ENCODE measurements at places on chromosomes 6 and 20.

- no peak for DNase-seq
These were observed 132.1 kb upstream of the FOXQ1 start for GRCh38 chr6:1179571-1180459.

DNA sequence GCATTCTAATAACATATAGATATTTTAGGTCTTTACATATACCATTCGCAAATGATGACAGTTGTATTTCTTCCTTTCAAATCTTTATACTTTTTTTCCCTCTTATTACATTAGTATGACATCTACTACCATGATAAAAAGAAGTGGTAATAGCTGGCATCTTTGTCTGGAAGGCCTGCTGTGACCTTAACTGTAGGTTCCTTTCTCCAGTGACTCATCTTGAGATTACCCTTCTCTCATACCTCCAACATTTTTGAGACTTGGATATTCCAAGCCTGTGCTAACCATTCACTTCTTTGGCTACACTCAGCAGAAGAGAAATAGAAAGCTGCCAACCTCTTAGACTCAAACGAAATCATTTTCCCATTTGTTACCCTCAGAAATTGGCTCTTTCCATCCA lies 30.3 kb downstream of the ZKSCAN8 start:
- DNase-seq: no peak

GRCh38 chr6:70547313-70547712 lies 19.4 kb upstream of the SDHAF4 start:
- no peak for DNase-seq

- DNase-seq: no peak
These were observed 560.0 kb upstream of the CDH4 start for GRCh38 chr20:60691966-60692615.

GRCh38 chr20:16293590-16293989 lies 279.7 kb downstream of the KIF16B start:
- DNase-seq: no peak

GRCh38 chr6:80696268-80696667 lies 589.8 kb downstream of the BCKDHB start:
- DNase-seq: no peak

- no peak for DNase-seq
These were observed 618.8 kb upstream of the POU3F2 start for GRCh38 chr6:98215531-98215930.

- no peak for DNase-seq
These were observed 634.8 kb upstream of the FLRT3 start for GRCh38 chr20:14972256-14972655.

- no peak for DNase-seq
These were observed 125.3 kb downstream of the ANKS1A start for GRCh38 chr6:35014341-35014740.

DNA sequence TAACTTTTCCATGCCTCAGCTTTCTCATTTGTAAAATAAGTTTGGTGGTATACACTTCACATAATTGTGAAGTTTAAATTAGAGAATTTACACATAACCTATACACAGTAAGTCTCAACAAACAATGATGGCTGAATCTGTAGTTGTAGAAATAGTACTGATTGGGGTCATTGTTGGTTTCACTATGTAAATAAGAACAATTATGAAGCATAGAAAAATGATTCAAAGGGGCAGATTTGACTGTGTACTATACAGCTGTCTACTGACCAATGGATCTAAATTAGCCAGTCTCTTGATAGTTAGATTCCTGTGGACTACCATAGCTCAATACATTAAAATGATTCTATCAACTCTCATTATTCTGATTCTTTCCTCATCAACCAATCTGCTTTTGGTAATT lies 181.1 kb upstream of the STXBP5 start:
- no peak for DNase-seq

DNA sequence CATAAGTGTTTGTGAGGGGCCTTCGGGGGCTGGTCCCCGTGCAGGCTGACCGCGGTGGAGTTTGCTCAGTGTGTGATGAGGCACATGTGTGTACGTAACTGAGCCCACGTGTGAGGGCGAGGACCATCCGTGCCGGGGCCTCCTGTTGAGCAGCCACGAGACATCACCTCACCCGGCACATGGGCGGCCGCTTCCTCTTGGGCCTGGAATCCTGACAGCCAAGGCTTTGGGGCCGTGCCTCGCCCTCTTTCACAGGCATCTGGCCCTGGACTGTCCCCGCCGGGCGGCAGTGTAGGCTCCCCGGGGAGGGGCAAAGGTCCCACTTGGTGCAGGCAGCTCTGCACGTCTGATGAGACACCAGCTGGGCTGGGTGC lies 202.3 kb downstream of the DLL1 start:
- DNase-seq: peak; percentile 28

DNA sequence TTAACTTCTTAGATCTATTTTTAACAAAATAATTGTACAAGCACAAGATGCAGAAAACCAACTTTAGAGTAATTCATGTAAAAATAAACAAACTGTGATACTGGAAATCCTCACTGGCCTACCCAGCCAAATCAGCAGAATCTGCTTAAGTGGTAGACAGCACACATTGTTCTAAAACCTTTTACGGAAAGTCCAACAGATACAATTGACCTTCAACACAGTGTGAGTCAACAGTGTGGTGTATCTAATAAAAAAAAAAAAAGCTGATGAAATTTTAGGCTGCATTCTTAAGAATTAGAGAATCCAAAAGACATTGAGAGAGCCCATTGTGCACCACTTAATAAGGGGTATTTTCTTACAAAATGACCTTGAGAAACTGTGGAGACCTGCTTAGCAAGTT lies 174.5 kb downstream of the COL21A1 start:
- no peak for DNase-seq

GRCh38 chr20:3932277-3932676 lies 43.1 kb downstream of the PANK2 start:
- DNase-seq: no peak

DNA sequence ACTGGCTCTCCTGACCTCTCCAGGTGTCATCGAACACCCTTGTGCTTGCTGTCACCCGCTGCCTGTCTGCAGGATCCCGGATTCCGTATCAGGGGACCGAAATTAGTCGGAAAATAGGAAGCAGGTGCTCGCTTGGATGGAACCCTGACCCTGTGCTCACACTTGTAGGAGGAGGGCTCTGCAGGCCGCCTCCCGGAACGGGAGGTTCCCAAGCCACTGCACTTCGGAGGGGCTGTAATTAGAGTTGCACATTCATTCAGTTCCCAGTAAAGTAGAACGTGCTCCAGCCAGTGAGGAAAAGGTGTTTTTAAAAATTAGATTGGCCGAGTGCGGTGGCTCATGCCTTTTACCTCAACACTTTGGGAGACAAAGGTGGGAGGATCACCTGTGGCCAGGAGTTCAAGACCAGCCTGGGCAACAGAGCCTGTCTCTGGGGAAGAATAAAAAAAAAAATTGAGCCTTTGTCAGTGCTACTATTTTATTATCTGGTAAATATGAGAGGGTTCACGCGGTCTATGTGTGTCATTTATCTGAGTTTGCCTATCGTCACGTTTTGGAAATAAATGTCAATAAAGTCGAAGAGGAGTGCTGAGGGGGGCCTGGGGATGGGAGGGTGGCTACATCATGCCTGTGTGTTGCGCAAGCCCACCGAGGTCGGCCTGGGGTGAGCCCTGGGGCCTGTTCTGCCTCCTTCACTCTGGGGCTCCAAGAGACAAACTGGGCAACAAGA lies 1.5 kb upstream of the GMEB2 start:
- no peak for DNase-seq

- no peak for DNase-seq
These were observed 239.8 kb upstream of the SULF2 start for GRCh38 chr20:48025051-48025515.

DNA sequence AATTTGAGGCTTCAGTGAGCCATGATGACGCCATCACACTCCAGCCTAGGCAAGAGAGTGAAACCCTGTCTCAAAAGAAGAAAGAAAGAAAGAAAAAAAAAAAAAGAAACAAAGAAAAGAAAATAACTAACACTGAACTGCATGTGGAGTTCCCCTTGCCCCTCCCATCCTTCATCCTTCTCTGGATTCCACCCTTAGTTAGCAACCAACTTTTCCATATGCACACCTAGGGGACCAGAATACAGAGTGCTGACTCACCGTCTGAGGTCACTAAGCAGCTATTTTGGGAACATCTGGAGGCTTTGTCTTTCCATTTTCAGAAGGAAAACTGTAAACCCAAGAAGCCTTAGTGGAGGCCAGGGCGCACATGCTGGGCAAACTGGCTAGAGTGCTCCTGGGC lies 257.4 kb downstream of the MAFB start:
- DNase-seq: no peak

DNA sequence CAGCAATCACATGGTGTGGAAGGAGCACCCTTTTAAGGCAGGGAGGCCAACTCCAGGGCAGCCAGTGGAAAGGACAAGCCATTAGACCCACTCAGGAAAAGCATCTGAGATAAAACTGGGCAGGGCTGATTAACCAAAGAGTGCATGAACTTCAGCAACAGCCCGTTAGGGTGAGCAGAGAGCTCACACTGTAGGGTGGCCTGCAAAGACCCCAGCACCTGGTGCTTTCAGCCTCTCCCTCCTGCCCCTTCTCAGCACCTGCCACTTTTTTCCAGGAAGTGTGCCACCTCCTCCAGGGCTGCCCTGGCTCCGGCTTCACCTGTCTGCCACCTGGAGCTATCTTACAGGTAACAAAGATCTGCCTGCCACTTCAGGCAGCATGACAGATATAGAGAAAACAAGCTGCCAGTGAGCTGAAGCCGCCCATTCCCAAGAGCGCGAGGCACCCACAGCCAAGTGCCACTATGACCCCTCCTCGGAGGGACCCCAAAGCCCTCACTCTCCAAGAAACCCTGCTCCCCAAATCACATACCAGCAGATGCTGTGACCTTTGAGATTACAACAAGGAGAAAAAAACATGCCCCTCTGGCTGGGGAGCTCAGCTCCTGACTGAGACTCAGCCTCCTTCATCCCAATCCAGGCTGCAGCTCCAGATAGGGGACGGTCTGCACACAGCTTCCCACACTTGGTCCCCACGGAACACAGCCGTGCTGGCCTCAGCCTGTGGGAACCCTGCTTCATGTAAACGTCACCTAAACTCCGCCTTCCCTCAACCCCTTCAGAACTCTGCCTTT lies 71.2 kb downstream of the ABHD12 start:
- no peak for DNase-seq

- DNase-seq: no peak
These were observed 5.1 kb upstream of the DBNDD2 start for GRCh38 chr20:45402946-45403345.

DNA sequence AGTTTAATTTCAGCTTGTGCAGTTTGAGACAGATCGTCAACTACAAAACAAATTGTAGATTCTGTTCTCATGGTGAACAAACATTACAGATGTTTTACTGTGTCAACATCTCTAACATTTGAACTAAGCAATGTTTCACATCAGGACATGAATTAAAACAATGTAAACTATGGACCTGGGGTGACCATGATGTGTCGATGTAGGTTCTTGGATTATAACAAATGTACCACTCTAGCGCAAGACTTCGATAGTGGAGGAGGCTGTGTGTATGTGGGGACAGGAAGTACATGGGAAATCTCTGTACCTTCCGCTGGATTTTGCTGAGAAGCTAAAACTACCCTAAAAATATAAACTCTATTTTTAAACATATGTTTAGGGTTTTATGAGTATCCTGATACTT lies 17.1 kb downstream of the HIVEP2 start:
- no peak for DNase-seq

DNA sequence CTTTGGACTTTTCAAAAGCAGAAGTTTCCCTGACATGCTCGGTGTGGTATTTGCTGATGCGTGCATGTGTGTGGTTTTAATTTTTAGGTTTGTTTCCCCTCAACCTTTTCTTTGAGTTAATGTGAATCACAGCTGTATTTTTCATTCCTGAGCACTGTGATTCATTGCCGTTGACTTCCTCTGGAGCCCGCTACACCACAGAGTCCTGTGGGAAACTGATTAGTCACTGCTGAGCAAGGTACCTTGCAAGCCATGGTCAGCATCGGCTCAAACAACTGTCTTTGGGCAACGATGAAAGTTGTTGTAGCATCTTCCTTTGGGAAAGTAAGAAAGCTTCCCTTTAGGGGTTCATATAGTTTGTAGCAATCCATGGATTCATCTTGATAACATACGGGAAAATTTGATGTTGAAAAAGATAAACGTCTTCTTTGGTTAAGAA lies 57.5 kb downstream of the RIN2 start:
- no peak for DNase-seq

DNA sequence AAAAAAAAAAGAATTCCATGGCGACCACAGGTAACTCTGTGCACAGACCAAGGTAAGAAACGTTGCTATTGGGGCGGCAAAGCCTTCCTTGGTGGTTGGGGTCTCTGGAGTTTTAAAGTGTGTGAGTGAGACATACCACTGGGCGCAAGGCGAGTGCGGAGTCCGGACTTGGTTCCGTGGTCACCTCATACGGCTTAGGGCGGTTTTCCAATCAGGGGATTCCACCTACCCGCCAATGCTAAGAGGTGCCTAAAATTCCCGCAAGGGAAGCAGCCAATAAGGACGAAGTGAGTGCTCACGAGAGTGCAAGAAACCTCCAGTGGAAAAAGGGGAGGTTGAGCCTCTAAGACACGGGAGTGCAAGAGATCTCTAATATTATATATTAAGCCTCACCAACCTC lies 68.6 kb upstream of the PRSS16 start:
- DNase-seq: no peak

GRCh38 chr20:19617256-19617655 lies 140.8 kb upstream of the RIN2 start:
- no peak for DNase-seq

DNA sequence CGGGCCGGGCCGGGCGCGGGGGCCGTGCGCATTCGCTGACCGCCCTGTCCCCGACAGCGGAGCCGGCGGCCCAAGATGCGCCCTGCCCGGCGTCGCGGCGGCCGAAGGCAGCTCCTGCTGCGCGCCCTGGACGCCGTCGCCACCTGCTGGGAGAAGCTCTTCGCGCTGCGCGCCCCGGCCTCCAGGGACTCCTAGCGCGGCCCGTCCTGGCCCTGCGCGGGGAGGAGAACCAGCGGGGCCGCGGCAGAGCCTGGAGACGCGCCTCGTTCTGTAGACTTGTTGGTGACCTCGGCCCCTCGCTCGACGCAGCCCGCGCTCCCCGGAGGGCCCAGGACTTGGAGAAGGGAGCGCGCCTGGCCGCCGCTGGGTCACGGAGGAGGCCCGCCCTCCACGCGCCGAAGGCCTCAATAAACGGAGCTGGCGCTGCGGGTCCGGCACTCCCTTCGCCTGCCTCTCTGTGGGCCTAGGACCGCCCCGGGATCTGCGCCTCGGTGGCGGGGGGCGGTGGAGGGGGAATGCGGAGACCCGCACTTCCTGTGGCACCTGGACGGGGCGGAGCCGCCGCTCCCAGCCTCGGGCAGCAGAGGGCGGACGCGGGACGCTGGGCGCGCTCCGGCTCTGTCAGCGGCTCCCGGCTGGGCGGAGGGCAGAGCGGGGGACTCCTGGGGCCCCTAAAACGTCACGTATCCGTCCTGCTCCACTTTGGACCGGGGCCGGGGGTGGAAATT lies 2.7 kb downstream of the C20orf204 start:
- peak; percentile 92 for DNase-seq

Measured in GM19239 (cell line).